ENCODE measurements at places on chromosomes 4 and X.

DNA sequence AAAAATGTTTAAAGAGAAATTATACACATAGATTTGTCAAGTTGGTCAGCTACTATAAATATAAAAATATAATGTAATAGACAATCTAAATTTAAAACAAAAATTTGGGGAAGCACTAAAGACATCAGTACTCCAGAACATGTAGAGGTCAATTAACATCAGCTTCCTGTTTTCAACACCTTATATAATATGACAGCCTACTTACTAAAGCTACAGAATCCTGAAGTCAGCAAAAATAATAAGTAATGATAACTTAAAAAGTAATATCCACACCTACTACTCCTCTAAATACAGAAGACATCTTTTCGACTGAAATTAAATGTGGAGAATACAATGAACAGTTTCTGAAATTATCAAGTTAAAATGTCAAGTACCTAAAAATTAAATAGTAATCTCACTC lies 118.6 kb downstream of the LRBA start:
- DNase-seq = no peak

GRCh38 chr4:66906314-66906713 lies 639.0 kb downstream of the CENPC start:
- DNase-seq = no peak

DNA sequence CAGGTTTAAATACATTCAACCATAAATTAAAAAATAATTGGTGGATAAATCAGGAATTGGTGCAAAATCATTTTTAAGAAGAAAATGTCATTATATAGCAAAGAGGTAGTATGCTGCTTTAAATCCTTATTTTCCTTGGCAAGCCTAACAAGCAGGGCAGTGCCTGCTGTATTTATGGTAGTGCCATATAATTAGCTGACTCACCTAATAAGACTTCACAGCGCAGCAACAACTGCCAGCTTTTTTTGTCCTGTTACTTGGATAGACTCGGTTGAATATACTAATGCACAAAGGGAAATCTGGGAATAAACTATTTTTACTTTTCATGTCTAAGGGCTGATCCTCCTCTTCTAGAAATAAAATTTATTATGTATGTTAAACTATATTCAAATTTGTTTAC lies 99.1 kb downstream of the SNCA start:
- DNase-seq = peak; percentile 39

DNA sequence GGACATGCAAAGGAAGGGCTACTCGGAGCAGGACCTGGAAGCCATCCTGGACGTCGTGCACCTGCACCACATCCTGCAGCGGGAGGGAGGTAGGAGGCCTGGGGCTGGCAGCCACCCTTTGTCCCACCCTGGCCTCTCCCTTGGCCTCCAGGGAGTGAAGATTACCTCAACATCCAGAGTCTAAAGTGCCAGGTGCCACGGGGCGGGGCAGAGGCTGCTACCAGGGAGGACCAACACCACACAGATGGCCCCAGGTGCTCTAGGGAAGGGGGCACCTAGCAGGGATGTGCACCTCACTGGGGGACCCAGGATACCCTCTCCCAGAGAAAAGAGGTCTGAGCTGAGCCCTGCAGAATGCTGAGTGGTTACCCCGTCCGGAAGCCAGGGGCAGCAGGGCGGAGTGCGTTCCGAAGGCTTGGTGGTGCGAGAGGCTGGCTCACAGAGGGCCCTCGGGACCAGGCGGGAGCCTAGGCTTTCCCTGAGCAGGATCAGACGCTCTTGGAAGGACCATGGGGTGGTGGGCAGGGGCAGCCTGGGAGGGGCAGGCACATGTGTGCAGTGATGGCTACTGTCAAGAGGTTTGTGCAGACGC lies 16.1 kb downstream of the ABCD1 start:
- DNase-seq = no peak

GRCh38 chrX:153769158-153769864 lies 5.3 kb downstream of the PLXNB3 start:
- no peak for DNase-seq

- DNase-seq = no peak
Observed at GRCh38 chrX:30674799-30675198, 21.6 kb downstream of the GK start.

- DNase-seq = no peak
Observed at GRCh38 chr4:101122019-101122418, 225.3 kb downstream of the PPP3CA start.

- DNase-seq = no peak
Observed at GRCh38 chr4:73777612-73778011, 37.2 kb downstream of the CXCL8 start.

DNA sequence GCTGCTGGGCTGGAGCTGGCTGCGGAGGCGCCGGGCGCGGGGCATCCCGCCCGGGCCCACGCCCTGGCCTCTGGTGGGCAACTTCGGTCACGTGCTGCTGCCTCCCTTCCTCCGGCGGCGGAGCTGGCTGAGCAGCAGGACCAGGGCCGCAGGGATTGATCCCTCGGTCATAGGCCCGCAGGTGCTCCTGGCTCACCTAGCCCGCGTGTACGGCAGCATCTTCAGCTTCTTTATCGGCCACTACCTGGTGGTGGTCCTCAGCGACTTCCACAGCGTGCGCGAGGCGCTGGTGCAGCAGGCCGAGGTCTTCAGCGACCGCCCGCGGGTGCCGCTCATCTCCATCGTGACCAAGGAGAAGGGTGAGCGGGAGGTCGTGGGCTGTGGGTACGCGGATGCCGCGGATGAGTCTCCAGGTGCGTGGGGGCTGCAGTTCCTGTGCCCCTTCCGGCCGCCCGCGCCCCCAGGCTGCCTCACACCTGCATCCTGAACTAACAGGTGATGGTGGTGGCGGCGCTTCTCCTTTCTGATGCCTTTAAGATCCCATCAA lies 499 bp downstream of the CYP2U1 start:
- no peak for DNase-seq

DNA sequence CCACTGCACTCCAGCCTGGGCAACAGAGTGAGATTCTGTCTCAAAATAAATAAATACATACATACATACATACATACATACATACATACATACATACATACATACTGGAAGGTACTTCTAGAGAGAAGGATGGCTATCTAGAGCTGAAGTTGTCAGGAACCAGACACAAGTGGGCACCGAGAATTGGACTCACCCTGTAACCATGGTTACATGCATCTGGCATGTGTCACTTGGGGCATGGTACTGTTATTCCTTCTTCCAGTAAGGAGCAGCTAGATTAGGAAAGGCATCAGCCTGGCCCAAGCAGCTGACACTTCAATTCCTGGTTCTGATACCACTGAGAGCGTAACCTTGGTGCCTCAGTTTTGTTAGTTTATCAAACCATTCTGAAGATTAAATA lies 127.1 kb downstream of the SH3KBP1 start:
- no peak for DNase-seq

- no peak for DNase-seq
Observed at GRCh38 chrX:34866646-34867045, 76.0 kb upstream of the FAM47B start.

GRCh38 chr4:156584100-156584499 lies 387.5 kb downstream of the PDGFC start:
- DNase-seq = peak; percentile 34

- peak; percentile 94 for DNase-seq
Observed at GRCh38 chr4:170259631-170260153, 169.9 kb upstream of the AADAT start.

DNA sequence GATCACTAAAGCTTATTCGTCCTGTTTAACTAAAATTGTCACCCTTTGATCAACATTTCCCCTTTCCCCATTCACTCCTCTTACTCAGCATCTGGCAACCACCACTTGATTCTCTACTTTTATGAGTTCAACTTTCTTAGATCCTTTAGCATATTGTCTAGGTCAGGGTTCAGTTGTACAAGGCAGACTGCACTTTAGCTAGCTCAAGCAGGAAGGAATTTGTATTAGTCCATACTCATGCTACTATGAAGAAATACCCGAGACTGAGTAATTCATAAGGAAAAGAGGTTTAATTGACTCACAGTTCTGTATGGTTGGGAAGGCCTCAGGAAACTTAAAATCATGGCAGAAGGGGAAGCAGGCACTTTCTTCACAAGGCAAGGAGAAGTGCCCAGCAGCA lies 44.3 kb downstream of the TASL start:
- no peak for DNase-seq

- DNase-seq = no peak
Observed at GRCh38 chrX:95383778-95384177, 1300.9 kb upstream of the DIAPH2 start.

DNA sequence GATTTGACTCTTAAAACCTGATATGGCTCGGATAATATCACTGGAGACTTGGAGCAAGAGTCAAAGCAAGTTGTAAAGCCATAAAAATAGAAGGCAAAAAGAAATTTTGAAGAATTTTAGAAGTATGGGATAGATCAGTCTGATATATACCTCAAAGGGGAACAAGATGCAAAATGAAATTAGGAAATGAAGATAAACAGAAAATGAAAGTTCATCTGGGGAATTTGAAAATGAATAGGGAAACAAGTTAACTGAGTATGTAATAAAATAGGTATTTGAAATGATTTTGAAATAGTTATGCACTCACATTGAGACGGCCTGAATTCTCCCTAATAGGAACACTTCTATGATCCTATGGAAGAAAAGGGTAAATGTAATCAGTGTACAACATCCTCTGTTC lies 5.7 kb downstream of the CYP2U1 start:
- no peak for DNase-seq

DNA sequence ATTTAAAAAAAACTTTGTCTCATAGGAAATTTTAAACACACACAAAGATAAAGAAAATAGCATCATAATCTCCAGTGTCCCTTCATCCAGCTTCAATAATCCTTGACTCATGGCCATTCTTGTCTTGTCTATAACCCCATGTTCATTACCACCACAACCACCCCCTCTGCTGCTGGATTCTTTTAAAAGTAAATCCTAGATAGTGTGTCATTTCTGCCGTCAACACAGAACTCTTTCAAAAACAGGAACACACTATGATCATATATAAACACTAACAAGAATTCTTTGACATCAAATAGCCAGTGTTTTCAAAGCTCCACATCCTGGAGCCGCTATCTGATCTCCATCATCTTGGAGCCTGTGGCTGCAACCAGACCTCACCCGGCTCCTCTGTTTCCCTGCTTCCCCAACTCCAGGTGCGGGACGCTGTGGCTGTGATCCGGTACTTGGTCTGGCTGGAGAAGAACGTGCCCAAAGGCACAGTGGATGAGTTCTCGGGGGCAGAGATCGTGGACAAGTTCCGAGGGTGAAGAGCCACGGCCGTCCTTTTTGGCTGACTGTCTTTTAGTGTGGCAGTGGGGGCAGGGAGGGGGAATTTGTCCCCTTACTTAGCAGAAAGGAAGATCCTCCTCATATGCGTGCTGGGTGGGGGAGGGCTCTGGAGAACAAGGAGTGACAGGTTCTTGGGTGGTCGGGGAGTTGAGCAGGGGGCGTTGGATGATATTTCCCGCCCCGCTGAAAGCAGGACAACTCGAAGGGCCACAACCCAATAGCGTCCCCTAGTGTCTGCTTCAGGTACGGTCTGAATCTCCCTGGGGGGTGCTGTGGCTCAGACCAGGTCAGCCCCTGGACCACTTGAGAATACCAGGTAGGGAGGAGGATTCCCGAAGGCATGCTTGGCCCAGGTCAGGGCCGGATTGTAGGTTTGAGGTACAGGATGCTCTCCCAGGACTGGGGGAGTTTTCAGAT lies 15.6 kb downstream of the XPNPEP2 start:
- no peak for DNase-seq

DNA sequence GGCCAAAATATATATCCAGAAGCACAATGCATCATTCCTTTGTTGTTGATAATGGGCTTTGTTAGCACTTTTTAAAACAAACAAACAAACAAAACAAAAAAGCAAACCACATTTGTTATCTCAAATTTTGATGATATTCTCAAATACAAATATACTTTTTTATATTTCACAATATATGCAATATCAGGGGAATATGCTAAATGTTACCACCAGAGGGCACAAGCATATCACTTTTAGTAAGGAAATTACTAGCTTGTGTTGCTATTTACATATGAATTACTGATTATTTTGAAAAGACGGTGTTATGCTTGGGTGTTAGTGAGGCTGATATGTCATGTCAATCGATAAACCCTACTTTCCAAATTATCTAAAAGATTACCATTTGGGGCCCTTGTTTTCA lies 29.1 kb downstream of the RIPPLY1 start:
- peak; percentile 32 for DNase-seq

DNA sequence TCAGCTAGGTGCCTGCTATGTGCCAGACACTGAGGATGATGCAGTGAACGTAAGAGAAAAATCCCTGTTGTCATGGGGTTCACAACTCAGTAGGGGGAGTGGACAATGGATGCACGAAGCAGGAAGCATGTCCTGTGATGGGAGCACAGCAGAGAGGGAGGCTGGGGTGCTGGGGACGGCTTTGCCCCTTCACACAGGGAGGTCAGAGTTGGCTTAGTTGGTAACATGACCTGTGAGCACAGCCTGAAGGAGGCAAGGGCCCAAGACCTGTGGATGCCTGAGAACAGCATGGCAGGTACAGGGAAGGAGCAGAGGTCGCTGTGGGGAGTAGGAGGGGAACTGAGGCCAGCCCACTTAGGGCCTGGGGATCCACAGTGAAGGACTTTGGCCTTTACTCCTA lies 109.4 kb downstream of the STK32B start:
- DNase-seq = no peak

- DNase-seq = no peak
Observed at GRCh38 chr4:151408380-151408629, 671 bp upstream of the FHIP1A start.

- DNase-seq = no peak
Observed at GRCh38 chr4:147599769-147600168, 17.4 kb upstream of the TMEM184C start.

DNA sequence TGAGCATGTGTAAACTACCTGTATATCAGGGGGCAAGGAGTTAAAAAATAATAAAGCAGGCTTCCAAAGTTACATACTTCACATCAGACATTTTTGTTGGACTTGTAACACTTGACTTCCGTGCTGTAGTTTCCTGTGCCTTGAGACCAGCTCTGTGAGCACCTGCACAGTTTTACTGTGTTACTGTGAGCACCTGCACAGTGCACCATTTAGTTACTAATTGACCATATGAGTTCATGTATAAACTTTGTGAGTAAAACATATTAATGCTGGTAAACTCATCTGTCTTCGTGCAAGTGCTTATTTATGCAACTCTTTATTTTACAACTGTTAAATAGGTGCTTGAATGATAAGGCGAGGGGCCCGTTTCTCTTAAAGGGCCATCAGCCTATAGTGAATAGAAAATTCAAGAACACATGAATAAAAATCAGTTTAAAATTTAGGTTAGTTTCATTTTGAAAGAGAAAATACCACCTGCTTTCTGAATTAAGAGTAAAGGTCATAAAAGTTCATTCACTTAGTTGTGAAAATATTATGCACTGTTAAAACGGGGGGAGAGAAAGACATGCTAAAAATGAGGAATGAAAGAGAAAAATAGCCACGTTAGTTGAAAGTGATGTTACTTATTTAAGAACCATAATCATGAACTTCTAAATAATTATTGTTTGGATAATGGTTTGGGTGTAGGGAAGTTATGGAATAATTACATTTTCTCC lies 42.4 kb downstream of the USP9X start:
- DNase-seq = no peak

DNA sequence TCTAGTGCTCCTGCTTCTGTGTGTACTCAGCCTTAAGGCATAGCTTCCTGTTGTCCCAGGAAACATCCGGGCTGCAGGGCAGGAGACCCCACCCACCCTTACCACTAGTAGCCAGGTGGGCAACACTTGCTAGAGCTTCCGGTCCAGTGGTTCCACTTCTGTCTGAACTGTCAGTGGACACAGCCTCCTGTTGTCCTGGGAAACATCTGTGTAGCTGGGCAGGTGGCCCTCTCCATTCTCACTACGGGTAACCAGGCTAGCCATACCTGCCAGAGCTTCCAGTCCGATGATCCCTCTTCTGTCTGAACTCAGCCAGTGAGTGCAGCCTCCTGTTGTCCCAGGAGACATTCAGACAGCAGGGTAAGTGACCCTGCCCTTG lies 372.2 kb downstream of the INPP4B start:
- no peak for DNase-seq
